ENCODE measurements at places on chromosomes 1 and 21.

DNA sequence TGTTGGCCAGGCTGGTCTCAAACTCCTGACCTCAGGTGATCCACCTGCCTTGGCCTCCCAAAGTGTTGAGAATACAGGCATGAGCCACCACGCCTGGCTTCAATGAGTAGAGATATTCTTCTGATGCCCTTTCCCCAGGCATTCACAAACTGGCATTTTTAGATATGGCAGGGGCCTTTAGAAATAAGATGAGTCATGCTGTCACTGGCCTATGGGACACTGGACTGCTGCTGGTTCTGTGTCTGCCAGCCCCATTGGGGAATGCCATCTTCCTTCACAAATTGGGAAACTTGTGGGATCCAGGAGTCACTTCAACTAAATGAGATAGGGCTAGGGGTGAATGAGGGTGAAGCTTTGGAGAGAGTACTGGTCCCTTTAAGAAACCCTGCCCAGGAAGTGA lies 16.0 kb downstream of the KLHDC8A start:
- no peaks in the 10 kb centered on the region for H3K36me3 ChIP-seq
- no peak overlapping the region for H3K4me3 ChIP-seq
- peaks cover 4% of the 10 kb centered on the region for H3K4me1 ChIP-seq
- DNase-seq: no peak

DNA sequence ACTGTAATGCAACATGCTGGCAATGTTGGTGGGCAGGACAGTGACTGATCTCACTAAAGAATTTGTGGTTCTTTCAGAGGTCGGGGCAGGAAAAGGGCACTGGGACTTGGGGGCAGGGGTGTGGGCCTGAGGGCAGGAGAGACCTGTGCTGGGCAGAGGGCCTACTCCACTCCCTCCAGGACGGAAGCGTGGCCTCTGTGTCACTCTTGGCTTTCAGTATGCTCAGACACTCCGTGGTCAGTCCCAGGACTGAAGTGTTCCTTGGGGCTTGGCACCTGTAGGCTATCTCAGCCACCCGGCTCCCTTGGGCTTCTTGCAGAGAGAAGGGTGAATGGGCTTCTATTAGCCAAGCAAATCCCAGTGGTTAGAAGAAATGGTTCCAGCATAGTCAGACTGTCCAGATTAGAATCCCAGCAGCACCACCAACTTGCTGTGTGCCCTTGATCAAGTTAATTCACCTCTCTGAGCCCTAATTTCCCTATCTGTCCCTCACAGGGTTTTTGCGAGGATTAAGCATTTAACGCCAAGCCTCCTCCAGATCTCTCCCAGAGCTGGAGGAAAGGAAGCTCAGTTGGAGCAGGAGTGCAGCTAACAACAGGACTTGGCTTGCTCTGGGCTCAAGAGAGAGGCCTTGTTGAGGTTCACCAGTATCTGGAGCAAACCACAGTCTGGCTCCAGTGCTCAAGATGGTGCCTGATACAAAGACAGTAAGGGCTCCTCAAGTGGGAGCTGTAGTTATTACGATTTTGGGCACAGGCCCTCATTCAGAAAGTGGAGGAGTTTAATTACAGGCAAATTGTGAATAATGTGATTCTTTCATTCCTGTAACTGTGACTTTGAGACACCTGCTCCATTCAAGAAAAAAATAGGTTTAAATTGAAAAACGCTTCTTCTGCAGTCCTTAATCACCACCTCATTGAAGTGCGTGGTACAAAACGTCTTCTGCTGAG lies 57.7 kb upstream of the LRP8 start:
- H3K36me3 ChIP-seq: no peaks in the 10 kb centered on the region
- peaks cover 32% of the 10 kb centered on the region for H3K27me3 ChIP-seq
- no peak overlapping the region for H3K4me3 ChIP-seq
- H3K4me1 ChIP-seq: peaks cover under 1% of the 10 kb centered on the region
- DNase-seq: no peak

GRCh38 chr1:171800342-171800741 lies 18.9 kb downstream of the METTL13 start:
- H3K27ac ChIP-seq: no peak overlapping the region
- no peaks in the 10 kb centered on the region for H3K4me1 ChIP-seq
- no peak for DNase-seq
- peaks cover 7% of the 10 kb centered on the region for H3K36me3 ChIP-seq
- H3K4me3 ChIP-seq: no peak overlapping the region

DNA sequence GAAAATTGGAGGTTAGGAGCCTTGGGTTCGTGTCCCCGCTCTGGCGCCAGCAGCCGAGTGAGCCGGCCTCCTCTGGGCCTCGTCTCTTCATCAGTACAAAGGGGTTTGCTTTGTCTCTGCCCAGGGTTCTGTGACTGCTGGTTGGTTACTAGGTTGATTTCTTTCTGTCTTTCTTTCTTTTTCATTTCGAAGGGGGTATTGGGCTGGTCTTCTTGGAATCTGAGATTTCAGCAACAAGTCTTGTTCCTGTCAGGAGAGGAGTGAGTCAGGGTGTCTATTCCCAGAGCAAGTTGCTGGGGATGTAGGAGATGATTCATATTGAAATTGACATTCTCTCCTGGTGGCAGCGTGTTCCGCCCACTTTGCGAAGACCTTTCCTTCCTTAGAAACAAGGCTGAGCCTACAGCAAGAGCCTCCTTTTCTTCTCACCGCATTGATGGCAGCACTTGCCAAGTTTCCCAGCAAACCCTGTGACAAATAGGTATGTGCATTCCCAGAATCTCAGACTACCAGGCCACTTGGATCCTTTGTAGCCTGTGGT lies 79.2 kb downstream of the MAN1C1 start:
- no peaks in the 10 kb centered on the region for H3K27me3 ChIP-seq
- H3K36me3 ChIP-seq: no peaks in the 10 kb centered on the region
- no peak for DNase-seq
- H3K4me1 ChIP-seq: peaks cover 53% of the 10 kb centered on the region
- H3K4me3 ChIP-seq: no peak overlapping the region

GRCh38 chr1:245234217-245235081 lies 79.7 kb downstream of the KIF26B start:
- H3K36me3 ChIP-seq: no peaks in the 10 kb centered on the region
- peak overlapping the region; percentile 57 for H3K27ac ChIP-seq
- DNase-seq: peak; percentile 67
- H3K4me1 ChIP-seq: peaks cover 16% of the 10 kb centered on the region
- peak overlapping the region; percentile 33 for H3K4me3 ChIP-seq

- H3K4me3 ChIP-seq: no peak overlapping the region
- no peaks in the 10 kb centered on the region for H3K27me3 ChIP-seq
- no peaks in the 10 kb centered on the region for H3K4me1 ChIP-seq
- no peak for DNase-seq
Observed at GRCh38 chr1:213761845-213762407, 225.8 kb upstream of the PROX1 start.

DNA sequence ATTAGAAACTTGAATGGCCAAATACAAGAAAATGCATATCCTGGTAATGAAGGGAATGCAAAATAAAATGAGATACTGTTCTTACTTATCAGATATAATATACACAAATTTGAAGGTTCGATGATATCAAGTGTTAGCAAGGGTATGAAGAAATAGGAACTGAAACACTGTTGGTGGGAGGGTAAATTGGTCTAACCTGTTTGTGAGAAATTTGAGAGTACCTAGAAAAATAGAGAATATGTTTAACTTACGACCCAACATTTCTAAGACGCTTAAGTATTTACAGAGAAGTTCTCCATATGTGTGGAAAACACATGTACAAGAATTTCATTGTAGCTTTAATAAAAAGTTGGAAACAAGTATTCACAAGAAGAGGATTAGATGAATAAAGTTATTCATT lies 25.9 kb downstream of the ATG4C start:
- H3K4me3 ChIP-seq: no peak overlapping the region
- no peaks in the 10 kb centered on the region for H3K27me3 ChIP-seq
- H3K4me1 ChIP-seq: no peaks in the 10 kb centered on the region
- DNase-seq: no peak
- no peak overlapping the region for H3K27ac ChIP-seq

GRCh38 chr21:46294647-46295176 lies 8.6 kb downstream of the YBEY start:
- no peak overlapping the region for H3K4me3 ChIP-seq
- H3K4me1 ChIP-seq: peaks cover 6% of the 10 kb centered on the region
- H3K36me3 ChIP-seq: peaks cover 25% of the 10 kb centered on the region

DNA sequence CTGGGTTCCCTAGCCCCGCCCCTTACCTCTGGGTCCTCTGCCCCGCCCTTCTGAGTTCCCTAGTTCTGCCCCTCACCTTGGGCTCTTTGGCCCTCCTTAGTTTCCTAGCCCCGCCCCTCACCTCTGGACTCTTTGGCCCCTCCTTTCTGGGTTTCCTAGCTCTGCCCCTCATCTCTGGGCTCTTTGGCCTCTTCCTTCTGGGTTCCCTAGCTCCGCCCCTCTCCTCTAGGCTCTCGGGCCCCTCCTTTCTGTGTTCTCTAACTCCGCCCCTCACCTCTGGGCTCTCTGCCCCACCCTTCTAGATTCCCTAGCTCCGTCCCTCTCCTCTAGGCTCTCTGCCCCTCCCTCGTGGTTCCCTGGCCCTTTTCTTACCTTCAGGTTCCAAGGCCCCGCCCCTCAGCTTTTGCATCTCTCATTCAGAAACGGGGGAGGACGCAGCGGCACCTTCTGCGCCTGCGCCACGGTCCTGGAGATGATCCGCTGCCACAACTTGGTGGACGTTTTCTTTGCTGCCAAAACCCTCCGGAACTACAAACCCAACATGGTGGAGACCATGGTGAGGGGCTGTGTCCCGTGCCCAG lies 88.5 kb downstream of the PTPRU start:
- H3K4me1 ChIP-seq: peaks cover 17% of the 10 kb centered on the region
- H3K36me3 ChIP-seq: no peaks in the 10 kb centered on the region
- peak overlapping the region; percentile 63 for H3K4me3 ChIP-seq

DNA sequence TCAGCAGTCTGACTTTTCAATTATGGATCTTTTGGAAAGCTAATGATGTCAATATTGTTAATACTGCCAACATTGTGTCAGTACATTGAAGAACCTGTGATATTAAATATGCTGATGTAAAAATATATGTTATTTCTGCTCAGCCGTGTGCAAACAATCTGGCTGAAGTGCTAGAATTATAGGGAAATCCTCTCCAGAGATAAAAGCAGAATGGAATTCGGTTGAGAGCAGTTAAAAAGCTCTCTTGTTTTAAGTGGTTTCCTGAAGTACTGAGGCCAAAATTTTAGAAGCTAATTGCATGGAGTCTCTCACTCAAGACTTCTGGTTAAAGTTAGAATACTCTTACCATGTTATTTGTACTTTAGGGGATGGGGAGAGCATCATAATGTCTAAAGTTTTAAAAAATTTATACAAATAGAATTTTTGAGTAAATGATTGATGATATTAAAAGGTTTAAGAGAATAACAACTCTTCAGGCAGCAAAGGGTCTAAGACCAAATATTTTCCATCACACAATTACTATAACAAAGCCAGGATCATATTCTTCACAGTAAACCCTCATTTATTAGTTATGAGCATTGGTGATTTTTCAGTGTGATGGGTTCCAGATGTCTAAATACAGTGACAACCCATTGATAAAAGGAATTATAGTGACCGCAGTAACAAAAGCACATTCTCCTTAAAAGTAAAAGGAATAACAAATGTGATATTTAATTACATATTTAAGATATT lies 834.2 kb upstream of the CXADR start:
- no peak overlapping the region for H3K4me3 ChIP-seq
- H3K27ac ChIP-seq: no peak overlapping the region
- DNase-seq: no peak
- H3K4me1 ChIP-seq: no peaks in the 10 kb centered on the region

- peaks cover 76% of the 10 kb centered on the region for H3K36me3 ChIP-seq
- no peak overlapping the region for H3K27ac ChIP-seq
- H3K27me3 ChIP-seq: no peaks in the 10 kb centered on the region
- no peak overlapping the region for H3K4me3 ChIP-seq
- peaks cover 20% of the 10 kb centered on the region for H3K4me1 ChIP-seq
Observed at GRCh38 chr1:54229281-54229891, 29.4 kb downstream of the MRPL37 start.

- DNase-seq: no peak
- peaks cover 15% of the 10 kb centered on the region for H3K4me1 ChIP-seq
- no peaks in the 10 kb centered on the region for H3K36me3 ChIP-seq
- H3K27me3 ChIP-seq: no peaks in the 10 kb centered on the region
Observed at GRCh38 chr1:36203554-36204346, 20.5 kb upstream of the THRAP3 start.

GRCh38 chr1:150321826-150322166 lies 463 bp downstream of the PRPF3 start:
- H3K4me1 ChIP-seq: peaks cover 2% of the 10 kb centered on the region
- H3K4me3 ChIP-seq: peak overlapping the region; percentile 88
- no peaks in the 10 kb centered on the region for H3K27me3 ChIP-seq

GRCh38 chr1:64928325-64928724 lies 38.0 kb downstream of the JAK1 start:
- H3K4me3 ChIP-seq: no peak overlapping the region
- H3K4me1 ChIP-seq: no peaks in the 10 kb centered on the region
- H3K36me3 ChIP-seq: no peaks in the 10 kb centered on the region
- H3K27me3 ChIP-seq: no peaks in the 10 kb centered on the region
- DNase-seq: no peak
- no peak overlapping the region for H3K27ac ChIP-seq

DNA sequence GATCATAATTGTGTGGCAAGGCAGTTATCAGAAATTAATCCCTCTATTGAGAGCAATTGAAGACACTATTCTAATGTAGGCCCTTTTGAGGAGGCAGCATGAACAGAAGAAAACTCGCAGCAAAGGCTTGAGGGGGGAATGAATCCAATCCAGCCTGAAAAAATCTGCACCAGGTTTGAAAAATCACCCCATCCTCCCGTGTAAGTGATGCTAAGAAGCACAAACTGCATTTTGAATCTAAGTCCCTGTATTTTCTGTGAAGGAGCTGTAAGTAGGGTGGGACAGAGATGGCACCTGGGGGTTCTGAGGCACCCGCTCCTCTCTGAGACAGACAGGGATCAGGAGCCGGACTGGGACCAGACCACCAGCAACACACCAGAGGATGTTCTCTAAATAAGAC lies at the start of gene CRB1:
Gene CRB1 (plus strand): TSS at position 241 of the 400 bp plus-strand sequence. CDS start 161 bp downstream, outside the sequence.
- H3K4me3 ChIP-seq: peak within 1 kb of the TSS; percentile 34
- no peaks in the 10 kb centered on the region for H3K27me3 ChIP-seq
- H3K27ac ChIP-seq: no peak within 1 kb of the TSS
- no peaks in the 10 kb centered on the region for H3K36me3 ChIP-seq
- H3K4me1 ChIP-seq: peaks cover 12% of the 10 kb centered on the region
